Right forelimb (tissue), 1 donor: ENCODE measurements at places on chromosomes 1 and 21.

- no peak for DNase-seq
Observed at GRCh38 chr1:6998267-6998666, 213.0 kb downstream of the CAMTA1 start.

GRCh38 chr1:65114322-65114721 is 33.7 kb upstream of the AK4 start:
- DNase-seq = peak; percentile 65

- DNase-seq = no peak
Observed at GRCh38 chr1:51922040-51922439, 43.5 kb upstream of the NRDC start.

DNA sequence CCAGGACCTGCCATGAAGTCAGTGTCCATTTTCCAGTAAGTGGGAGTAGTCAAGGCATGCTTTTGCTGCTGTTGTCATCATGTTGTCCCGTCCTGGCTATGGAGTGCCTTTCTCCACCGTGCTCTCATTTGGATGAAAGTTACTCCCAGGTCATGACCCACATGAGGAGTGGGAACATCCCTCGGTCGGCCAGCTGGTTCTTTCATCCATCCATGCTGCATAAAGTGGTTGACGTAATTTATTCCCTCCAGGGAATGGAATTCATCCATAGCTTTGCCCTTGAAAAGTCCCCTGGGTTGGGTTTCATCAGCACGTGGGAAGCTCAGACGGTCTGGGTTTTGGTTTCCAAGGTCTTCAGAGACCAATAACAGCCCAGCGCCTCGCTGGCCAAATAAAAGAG is 11.6 kb downstream of the PLA2G2A start:
- DNase-seq = no peak

GRCh38 chr21:42563686-42564085 is 50.0 kb downstream of the SLC37A1 start:
- peak; percentile 30 for DNase-seq

GRCh38 chr1:49136738-49137251 is 360.1 kb upstream of the BEND5 start:
- DNase-seq = no peak
